ENCODE measurements at places on chromosomes 3 and 15. TPM values are rescaled to one million over a fixed set of nuclear protein-coding genes. Genes with fewer than 3 reads are reported as not detected.

GRCh38 chr3:160180581-160181216, 44.5 kb upstream of the C3orf80 start:
- no peak for DNase-seq

DNA sequence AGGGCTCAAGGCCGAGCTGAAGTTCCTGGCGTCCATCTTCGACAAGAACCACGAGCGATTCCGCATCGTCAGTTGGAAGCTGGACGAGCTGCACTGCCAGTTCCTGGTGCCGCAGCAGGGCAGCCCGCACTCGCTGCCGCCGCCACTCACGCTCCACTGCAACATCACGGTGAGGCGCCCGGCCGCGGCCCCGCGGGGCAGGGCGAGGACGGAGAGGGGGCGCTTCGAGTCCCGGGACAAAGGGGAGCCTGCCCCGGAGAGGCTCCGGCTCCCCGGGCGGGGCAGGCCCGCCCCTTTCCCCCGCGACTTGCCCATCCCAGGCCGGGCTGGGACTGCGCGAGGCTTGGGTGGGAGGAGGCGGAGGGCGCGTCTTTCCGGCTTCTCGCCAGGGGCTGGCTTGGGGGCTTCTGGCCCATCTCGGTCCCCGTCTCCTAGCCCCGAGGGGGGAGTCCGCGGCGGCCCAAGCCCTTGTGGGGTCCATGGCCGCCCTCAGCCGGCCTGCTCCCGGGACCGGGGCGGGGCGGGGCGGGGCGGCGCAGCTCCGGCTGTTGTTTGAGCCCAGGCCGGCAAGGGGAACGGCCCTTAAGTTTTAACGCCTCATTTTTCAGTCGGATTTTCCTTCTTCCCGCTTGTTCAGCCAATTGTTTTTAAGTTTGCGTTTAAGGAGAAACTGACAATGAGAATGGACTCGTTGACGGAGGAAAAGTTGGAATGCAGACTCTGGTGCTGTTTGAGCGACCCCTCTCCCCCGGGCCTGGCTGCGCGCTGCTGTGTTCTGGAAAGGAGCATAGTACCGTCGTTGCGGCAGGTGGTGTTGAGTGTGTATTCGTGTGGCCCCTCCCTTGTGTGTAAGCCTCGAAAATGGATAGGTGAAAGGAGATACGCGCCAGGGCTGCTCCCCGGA, 683 bp downstream of the UBE2Q2 start:
- peak; percentile 77 for DNase-seq

DNA sequence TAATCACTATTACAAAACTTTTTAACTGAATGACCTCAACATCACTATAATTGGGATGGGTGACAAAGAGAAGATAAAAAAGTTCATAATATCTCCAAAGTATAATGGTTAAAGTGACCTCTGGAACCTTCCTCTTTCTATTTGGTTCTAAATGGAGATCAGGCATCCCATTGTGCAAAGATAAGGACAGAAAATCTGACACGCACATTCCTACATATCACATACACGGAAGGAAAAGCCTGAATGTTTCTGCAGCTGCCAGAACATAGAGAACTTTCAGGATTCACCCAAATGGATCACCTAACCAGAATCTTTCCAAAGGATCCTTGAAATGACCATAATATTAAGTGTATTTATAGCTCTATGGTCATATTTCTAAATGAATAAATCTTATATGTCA, 128.2 kb downstream of the TFDP2 start:
- DNase-seq: no peak

DNA sequence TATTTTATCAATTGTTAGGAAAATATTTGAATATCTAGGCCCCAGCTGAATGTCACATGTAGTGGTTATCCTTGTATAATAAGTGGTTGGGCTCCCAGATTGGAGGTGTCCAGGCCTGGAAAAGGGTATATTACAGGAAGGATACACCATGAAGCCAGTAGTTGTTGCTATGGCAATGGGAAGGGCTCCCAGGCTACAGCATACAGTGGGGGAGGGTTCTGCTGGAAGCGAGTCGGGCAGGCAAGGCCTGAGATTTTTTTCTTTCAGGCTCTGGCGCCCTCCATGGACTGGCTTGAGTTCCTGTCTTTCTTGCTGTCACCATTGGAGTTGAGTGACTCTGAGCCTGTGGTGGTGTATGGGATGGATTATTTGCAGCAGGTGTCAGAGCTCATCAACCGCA, 8.9 kb downstream of the ECE2 start:
- DNase-seq: peak; percentile 27

The RETNLB gene
- total RNA-seq: 101 TPM

The CLRN1 gene
- not detected for total RNA-seq

The IL5RA gene
- total RNA-seq: 0.15 TPM

GRCh38 chr3:141894524-141895176, 18.2 kb downstream of the ATP1B3 start:
- DNase-seq: no peak

DNA sequence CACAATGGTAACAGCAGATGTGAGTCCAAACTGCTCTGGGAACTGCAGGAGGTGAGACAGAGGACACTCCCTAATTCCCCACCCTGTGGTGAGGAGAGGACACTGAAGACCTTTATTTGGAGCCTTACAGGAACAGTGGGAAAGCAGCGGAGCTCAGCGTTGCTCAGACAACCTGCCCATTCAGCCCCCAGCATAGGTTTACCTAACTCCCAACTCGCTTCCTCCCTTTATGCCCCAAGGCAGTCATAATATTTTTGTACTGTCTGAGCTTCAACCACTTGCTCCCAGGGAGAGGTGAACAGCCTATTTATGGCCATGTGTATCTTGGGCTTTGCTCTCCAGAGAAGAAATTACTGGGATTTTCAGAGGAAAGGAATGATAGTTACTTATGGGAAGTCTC, 34.1 kb downstream of the SHC4 start:
- no peak for DNase-seq

DNA sequence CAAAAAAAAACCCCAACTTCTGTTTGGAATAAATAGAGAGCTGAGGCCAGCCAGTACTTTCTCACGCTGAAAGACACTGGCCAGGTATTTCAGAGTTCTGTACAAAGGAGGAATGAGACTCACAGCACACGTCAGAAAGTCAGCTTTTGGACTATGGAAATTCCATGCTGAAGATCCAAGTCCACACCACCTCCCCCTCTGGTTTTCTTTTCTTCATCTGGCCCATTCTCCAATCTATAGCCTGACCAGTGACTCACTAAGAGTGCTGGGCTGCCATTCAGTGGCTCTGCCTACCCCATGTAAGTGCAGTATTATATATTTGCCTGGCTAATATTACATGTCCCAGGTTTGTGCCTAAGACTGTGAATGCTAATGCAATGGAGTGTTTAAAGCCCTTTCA, 13.9 kb downstream of the BOC start:
- no peak for DNase-seq

GRCh38 chr3:118262800-118263402, 771.7 kb downstream of the IGSF11 start:
- no peak for DNase-seq

The ANXA2 gene
- total RNA-seq: 816 TPM

DNA sequence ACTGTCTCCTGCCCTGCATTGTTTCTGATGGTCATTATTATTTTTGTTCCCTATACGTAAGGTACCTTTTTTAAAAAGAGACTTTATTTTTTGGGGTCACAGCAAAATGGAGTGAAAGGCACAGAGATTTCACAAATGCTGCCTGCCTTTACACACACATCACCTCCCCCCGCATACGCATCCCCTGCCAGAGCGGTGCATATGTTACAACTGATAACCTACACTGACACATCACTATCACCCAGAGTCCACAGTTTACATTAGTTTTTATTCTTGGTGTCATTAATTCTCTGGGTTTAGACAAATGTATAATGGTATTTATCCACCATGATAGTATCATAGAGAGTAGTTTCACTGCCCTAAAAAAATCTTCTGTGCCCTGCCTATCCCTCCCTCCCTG, 43.6 kb upstream of the KLF13 start:
- DNase-seq: no peak

GRCh38 chr15:52117549-52117948, 5.0 kb upstream of the BCL2L10 start:
- no peak for DNase-seq

- DNase-seq: no peak
Observed at GRCh38 chr3:189914799-189915198, 205.9 kb downstream of the P3H2 start.

The FAIM gene
- total RNA-seq: 4.4 TPM

DNA sequence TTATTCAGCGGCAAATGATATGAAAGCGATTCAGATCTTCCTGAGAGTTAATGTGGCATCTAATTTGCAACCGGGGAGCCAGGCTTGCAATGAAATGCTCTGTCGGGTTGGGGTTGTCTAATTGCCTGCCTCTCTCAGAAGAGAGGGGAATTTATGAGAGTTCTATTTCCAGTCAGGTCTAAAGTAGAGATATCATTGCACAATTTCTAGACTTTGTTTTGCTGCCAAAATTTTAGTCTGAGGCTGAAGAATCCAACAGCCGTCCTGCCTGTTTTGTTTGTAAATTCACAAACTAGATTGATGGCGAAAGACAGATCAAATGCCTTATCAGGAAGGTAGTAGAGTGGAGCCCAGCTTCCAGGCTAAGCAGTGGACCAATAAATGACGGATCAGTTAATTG, 610 bp downstream of the LIPC start:
- DNase-seq: peak; percentile 12

DNA sequence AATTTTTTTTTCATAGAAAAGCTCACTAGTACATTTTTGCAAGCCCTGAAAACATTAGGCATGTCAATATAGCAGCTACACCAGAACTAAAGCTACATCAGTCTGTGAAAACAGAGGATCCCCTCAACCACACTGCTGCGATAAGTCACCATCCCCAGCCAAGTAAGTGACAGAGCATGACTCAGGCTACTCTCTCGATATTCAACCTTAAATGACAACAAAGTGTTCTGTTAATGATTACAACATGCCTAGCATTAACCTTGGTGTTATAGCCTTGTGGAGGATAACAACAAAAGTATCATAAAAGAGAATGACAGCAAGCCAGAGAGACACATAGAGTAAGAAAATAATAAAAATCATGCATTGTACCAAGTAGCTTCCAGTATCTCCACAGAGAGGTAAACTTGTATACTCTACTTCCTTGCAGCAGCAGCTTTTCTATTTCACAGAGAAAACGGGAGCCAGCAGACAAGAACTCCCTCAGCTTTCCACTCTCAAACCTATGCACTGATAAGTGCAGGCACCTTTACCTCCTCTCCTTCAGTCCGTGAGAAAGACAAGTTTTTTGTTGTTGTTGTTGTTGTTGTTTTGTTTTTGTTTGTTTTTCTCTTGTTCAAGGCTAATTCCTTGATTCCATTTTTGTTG, 76.6 kb downstream of the GBE1 start:
- no peak for DNase-seq

- DNase-seq: no peak
Observed at GRCh38 chr15:41263891-41264351, 32.9 kb downstream of the CHP1 start.

The DCLK3 gene
- total RNA-seq: not detected

The GBE1 gene
- 26.7 TPM for total RNA-seq

The KLHL40 gene
- not detected for total RNA-seq

The PLA2G4D gene
- 0.27 TPM for total RNA-seq

DNA sequence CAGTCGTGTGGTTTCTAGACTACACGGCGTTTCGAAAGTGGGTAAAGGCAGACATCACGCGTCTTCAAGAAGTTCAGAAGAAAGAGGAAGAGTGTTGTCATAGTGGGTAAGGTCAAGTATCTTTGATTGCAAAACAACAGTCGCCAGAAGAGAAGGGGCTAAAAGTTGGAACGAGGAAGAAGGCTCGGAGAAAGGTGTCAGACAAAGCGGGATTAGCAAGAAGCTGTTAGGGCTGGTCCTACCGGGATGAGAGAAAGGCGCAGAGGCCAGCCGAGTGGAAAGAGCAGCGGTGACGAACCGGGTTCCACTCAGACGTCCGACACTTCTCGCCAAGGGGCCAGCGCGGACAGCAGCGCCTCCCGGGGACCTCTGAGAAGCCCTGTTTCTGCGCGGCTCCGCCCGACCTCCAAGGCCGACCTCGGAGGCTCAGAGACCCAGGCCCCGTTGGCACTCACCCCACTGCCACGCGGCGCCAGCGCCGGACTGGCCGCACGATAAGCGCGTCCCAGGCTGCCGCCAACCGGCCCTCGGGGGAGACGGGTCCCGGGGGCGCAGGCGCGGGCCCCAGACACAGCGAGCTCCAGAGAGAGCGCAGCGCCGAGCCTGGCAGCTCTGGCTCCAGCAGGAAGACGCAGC, 436 bp downstream of the ADPGK start:
- peak; percentile 52 for DNase-seq

DNA sequence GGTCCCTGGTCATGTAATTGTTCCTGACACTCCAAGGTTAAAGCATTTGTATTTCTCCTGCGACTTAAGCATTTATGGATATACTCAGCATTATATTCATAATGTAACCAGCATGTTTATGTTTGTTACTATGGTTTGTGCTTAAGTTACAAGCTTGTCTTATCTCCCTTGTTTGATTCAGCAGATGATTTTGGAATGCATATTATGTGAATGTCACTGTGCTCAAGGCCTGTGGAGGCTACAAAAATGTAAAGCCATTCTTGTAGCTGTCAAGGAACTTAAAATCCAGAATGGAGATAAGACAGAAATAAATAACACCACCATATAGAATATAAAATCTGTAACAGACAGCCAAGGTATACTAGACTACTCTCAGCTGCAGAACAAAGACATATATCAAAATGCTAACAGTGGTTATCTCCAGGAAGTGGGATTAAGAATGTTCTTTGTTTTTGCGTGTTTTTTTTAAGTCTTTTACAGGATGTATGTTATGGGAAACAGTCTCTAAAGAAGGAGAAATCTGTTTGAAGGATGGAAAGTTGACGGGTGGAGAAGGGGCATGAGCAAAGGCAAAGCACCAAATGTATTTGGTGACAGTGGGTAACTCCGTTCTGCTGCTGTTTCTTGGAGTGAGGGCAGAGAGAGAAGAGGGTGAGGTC, 61.4 kb downstream of the IGF2BP2 start:
- DNase-seq: no peak

The SPINT1 gene
- total RNA-seq: 330 TPM

DNA sequence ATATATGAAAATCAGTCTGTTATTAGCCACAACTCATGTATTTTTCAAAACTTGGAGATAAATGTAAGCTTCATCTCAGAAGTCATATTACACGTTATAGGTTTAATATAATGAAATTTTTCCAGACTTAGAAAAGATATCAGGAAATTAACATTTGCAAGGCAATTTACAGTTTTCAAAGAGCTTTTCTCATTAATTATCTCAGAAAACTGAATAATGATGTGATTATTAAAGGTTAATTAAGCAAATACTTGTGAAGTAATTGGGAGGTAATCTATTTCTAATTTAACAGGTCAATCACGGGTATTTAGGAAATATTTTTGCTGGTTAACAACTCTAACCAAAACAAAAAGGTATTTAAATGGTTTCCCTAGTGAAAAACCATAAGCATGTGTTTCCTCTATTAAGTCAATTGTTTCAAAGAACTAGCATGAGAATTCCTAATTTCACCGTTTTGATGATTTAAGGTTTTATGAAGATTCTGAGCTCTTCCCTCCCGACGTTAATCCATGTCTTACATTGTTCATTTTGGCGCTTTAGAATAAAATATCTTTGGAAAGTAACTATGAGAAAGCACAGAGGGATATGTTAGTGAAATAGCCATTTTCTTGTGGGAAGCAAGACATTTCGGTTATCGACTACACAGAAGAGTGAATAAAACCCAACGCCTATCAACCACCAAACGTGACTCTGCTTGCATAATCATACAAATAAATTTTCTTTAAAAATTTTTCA, 1.5 kb upstream of the NEO1 start:
- no peak for DNase-seq
